Tibial artery (tissue), 4 donors: ENCODE measurements at places on chromosomes 6 and 20.

DNA sequence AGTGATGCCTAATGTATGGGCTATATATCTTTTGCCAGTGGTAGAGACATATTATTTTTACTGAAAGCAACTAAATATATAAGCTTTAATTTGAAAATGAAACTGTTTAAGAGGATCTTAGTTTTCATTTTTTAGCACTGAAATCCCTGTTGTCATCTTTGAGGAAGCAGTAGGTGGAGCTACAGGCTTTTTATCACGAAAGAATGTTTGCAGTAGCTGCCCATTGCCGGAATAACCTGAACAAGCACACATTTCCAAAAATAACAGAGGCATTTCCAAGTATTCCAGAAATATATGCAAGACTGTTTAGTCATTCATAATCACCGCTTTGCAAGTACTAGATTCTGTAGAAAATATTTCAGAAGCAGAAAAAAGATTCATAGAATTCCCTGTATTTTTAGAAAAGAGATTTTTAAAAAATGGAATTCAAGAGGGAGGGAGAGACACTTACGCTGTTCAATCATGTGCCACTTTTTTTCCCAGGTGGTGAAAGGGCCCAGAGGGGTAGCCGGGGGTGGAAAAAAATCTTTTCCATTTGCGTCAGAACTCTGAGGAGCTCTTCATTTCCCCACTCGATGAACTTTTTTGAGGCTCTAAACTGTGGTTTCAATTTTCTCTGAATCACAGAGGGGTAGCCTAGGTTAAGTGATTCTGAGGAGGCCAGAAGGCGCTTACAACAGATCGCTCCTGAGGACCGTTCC, 142.5 kb upstream of the FERMT1 start:
- DNase-seq = no peak

DNA sequence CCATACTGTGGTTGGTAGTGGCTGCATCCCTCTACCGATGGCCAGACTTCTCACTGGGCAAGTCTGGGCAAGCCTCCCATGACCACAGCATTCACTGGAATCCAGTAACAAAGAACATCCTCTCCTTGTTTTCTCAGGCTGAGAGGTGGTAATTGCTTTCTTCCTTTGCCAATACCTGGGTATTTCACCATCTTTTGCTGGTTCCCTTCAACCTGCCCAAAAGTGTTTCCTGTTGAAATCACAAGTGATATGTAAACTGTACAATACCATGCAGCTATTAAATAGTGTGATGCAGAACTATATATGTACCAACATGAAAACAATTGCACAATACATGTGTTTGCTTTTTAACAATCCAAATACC, at the start of gene PTCHD4:
Gene PTCHD4 (minus strand): TSS at position 55 of the 364 bp plus-strand sequence. CDS start 42,240 bp downstream, outside the sequence.
- DNase-seq = no peak

DNA sequence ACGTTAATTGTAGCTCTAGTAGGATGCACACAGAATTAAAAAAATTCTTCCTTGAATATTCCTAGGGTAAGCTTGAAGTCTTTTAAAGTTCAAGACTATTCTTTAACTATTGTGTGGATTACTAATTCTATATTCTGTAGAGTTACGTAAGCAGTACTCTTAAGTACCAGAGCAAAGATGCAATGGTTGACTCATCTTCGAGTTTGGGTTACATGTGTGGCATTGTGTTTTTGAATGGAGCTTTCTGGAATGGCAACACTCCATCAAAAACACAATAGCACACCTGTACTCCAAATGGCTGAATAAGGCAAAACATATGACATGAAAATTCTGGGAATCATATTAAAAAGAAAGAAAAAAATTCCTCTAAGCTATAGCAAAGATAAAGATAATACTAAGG, 33.5 kb upstream of the CEP162 start:
- no peak for DNase-seq

DNA sequence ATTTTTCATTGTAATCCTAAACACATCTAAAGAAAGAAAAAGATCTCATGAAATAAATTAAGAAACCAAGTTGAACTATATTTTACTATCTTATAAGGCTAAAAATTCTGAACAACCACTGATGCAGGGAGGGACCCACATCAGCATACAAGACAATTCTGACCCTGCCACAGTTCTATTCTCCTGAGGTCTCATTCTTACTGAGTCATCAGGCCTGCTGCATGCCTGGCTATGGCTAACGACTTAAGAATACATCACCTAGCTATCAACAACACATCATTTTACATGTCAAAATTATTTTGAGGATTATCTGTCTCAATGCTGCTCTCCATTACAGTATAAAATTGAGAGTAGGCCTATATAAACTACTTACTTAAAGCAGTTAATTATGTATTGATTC, 52.9 kb downstream of the FBXL4 start:
- no peak for DNase-seq

DNA sequence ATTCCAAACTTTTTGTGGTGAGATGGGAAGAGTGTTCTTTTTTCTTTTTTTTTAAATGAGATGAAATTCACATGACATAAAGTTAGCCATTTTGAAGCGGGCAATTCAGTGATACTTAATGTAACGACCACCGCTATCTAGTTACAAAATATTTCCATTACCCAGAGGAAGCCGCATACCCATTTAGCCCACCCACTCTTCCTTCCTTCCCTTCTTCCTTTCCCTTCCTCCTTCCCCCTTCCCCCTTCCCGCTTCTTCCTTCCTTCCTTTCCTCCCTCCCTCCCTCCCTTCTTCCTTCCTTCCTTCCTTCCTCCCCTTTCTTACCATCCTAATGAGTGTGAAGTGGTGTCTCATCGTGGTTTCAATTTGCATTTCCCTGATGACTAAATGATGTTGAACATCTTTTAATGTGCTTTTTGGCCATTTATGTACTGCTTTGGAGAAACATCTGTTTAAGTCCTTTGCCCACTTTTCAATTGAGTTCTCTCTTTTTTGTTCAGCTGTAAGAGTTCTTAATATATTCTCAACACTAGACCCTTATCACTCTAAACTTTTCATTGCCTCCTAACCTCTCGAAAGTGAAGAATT, 371.1 kb downstream of the FARS2 start:
- DNase-seq = no peak

- DNase-seq = no peak
Measured at GRCh38 chr6:40880906-40881305, 158.1 kb downstream of the UNC5CL start.
